ENCODE measurements at places on chromosomes 6 and 20.
A peak's percentile ranks its signal among the peaks of the same experiment; 100 is the strongest.

DNA sequence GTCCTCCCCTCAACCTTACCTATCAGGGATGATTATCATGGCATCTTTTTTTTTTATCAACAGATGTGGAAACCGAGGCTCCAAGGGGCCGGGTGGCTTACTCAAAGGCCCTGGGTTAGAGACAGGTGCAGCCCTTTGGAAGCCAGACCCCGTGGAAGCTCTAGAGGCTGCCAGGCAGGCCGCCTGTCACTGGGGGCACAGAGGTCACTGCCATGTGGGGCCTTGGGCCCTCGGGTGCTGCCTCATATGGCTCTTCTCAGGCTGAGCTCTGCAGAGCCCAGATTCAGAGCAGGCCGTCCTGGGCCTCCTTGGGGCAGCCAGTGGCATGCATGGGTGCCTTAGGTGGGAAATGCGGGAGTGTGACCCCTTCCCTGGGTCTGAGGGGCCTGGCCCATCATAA lies 136.3 kb downstream of the PHACTR3 start:
- no peak for DNase-seq

DNA sequence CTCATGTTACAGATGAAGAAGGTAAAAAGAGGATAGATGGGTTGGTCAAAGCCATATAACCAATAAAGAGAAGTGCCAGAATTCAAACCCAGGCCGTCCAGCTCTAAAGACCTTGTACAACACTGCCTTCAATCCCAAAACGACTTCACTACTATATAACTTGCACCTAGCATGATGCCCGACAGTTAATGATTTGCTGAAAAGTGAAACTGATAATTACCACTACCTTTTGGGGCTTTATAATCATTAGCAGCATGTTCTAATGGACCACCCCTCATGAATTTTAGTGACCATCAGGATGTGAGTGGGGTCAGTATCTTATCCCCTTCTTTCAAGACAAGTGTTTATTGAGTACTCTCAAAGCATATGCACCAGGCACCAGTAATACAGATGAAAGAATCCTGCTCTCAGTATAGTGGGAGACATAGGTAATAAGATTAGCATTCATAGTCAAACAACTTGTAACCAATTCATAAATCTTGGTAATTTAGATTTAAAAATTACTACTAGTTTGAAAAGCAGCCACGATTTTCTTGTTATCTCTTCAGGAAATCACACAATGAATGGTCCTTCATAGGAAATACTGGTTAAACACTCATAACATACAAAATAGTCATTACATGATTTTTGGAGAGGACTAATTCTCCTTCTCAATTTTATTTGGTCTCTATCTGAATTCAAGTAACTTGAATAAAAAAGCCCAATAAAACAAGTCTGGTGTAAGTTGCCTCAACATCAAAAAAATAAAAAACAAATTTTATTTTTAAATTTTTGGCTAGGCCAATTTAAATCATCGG lies 98.0 kb downstream of the EPB41L2 start:
- DNase-seq = no peak

DNA sequence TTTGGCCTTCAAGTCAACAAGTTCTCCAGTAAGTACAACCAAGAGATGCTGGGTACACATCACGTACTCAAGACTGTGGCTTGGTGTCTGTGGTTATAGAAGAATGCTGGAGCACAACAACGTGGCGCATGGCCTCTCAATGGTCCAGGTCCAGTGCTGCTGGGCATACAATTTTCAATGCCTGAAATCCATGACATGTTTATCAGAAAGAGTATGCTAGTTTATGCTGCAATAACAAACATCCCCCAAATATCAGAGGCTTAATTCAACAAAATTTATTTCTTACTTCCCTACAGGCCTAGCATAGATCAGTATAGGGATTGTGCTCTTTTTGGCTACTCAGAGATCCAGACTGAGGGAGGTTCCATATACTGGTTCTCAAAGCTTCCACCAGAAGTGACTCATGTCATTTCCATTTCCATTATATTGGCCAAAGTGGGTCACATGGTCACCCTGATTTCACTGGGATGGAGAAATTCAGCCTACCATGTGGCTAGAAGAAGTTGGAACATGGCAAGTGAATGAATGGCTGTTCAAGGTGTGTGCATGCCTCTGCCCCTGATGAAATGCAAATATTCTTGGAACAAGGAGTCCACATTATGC lies 33.3 kb upstream of the KIF16B start:
- DNase-seq = no peak

DNA sequence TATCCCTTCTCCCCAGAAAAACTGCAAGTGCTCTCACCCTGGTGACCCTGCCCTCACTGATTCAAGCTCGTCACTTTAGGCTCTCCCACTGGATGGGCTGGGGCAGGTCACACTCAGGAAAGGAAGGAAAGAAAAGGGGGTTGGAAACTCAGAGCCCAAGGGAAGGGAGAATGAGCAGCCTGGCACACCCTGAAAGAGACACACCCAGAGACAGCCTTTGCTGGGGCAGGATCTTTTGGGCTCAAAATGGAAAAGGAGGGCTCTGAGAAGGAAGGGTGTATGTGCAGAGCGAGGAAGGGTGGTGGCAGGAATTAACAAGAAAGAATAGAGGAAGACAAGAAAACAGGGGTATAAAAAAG lies 2.5 kb downstream of the PPP1R18 start:
- no peak for DNase-seq

- DNase-seq = no peak
Observed at GRCh38 chr6:148799647-148800046, 52.8 kb downstream of the UST start.

DNA sequence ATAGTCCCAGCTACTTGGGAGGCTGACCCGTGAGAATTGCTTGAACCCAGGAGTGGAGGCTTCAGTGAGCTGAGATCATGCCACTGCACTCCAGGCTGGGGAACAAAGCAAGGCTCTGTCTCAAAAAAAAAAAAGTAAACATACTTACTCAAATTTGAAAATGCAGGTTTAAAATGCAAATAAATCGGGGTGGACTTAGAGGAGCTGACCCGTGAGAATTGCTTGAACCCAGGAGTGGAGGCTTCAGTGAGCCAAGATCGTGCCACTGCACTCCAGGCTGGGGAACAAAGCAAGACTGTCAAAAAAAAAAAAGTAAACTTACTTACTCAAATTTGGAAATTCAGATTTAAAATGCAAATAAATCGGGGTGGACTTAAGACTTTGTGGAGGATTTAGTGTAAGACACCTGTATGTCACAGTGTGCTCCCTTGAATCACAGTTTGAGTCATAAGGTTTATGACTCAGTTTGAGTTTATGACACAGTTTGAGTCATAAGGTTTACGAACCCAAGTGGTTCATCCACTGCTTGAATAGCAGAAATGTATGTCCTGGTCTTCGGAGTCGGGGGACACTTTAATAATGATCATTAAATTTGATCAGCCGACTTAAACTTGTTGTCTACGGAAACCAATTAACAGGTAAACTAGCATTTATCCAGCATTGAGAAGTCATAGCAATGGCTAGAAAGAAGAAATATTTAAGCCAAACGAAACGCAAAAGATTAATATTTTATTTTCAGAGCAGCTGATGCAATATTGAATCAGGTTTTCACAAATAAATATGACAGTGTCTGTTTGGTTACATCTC lies 6.8 kb upstream of the MRPS10 start:
- DNase-seq = no peak

- no peak for DNase-seq
Observed at GRCh38 chr6:35850208-35850607, 45.1 kb downstream of the LHFPL5 start.

- DNase-seq = no peak
Observed at GRCh38 chr6:130337534-130337933, 28.3 kb upstream of the TMEM200A start.

DNA sequence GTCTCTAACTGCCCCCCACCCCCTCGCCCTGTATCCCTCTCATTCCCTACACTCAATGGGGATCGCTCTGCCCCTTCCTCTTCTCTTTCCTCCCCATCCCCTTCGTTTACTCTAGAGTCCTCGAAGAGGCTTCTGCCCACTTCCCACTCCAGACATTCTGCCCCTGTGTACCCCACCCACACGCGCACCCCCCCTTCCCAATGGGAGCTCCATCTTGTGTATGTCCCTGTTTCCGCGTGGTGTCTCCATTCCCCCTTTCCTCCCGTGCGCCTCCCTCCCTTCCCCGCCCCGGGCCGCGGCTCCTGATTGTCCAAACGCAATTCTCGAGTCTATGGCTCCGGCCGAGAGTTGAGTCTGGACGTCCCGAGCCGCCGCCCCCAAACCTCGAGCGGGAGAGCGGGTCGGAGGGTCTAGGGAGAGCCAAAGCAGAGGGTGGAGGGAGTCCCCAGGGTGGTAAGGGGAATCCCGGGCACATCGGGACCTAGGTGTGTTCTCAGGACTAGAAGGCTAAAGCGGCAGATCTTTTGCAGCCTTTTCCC lies 679 bp upstream of the RING1 start:
- no peak for DNase-seq

GRCh38 chr6:108492131-108492766 lies 68.5 kb upstream of the FOXO3 start:
- DNase-seq = peak; percentile 56

GRCh38 chr6:145305670-145306069 lies 429.6 kb downstream of the EPM2A start:
- no peak for DNase-seq

DNA sequence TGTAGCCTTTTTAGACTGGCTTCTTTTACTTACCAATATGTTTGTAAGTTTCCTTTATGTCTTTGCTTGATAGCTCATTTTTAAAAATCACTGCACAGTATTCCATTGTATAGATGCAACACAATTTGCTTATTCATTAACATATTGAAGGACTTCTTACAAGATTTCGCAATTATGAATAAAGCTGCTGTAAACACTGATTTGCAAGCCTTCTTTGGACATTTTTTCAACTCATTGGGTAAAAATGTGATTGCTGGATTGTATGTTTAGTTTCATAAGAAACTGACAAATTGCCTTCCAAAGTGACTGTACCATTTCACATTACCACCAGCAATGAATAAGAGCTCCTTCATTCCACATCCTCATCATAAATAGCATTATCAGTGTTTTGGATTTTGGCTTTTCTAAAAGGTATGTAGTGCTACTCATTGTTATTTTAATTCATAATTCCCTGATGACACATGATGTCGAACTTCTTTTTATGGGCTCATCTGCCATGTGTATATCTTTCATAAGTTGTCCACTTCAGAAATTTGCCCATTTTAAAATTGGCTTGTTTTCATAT lies 80.7 kb downstream of the TFAP2B start:
- no peak for DNase-seq

DNA sequence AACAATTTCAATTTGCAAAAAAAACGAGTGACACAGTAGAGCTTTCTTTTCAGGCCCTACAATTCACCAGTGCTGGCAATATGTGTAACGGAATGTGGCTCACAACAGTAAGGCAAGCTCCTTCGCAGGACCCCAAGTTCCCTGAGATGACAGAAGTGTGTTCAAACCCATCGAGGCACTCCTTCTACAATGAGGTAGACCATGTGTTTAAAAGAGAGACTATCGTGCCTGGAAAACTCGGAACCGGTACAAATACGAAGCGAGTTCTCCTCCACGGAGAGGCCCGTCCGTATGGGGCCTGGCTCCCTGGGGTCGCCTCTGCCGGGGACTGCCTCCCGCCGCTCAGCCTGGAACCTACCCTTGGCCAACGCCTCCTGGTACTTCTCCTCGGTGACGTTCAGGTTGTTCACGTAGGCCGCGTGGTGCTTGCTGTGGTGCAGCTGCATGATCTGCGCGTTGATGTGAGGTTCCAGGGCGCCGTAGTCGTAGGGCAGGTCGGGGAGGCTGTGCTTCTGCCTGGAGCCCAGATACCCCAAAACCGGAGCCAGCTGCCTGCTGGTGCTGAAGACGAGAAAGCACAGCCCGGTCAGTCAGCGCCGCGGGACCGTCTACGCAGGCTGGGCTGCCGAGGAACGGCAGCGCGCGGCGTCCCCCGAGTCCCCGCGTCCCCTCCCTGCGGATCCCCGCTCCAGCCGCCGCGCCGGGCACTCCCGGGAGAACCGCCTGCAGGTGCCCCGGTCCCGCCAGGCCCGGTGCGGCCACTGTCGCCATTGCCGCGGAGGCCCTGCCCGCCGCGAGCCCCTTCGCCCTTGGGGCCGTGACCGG lies 526 bp downstream of the SOD2 start:
- peak; percentile 31 for DNase-seq

DNA sequence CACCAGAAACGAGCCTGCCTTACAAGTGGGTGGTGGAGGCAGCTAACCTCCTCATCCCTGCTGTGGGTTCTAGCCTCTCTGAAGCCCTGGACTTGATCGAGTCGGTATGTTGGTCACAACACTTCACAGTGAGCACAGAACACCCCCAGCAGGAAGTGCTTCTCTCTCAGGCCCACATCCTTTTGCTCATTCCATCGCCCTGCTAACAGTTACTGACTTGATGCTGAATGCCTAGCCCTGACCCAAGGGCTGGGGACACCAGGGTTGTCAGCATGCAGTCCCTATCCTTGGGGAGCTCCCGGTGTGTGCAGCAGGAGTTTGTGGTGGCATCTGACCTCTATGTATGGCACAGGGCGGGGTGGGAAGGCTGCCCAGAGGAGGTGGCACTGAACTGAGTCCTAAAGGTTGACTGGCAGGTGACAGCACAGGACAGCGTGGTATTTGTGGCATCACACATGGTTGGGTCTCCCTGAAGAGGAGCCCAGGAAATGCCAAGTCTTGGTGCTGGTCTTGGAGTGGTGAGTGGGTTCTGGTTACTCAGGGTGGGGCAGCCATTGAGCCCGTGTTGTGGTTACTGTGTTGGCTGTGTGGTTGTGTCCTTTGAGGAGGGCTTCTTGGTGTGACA lies 26.7 kb downstream of the GTSF1L start:
- DNase-seq = no peak

DNA sequence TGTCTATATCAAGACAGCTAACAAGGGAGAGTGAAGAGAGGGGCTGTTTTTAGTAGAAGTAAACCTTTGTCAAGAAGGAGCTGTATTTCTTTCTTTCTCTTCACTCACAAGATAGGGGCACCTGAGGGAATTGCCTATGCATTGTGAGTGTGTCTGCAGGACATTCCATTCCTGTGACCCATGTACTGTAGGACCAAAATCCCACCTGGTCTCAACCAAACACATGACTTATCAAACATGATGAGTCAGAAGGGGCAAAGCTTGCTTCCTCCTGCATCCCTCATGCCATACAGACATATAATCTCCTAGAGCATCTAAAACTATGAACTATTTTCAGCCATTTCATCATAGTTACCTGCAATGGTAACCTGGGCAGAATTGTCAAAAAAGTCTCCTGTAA lies 21.8 kb downstream of the PKHD1 start:
- DNase-seq = no peak

GRCh38 chr6:9085054-9085708 lies 649.8 kb upstream of the SLC35B3 start:
- no peak for DNase-seq

All from globus pallidus (tissue), 1 donor.